Choroid plexus epithelial cell (primary cell): ENCODE measurements at places on chromosomes 6 and 20.

GRCh38 chr6:139060332-139060731, 31.8 kb downstream of the ABRACL start:
- peak; percentile 85 for DNase-seq

GRCh38 chr6:106283481-106283880, 42.1 kb downstream of the ATG5 start:
- DNase-seq: no peak

GRCh38 chr6:141282263-141282662, 850.5 kb upstream of the GJE1 start:
- no peak for DNase-seq

DNA sequence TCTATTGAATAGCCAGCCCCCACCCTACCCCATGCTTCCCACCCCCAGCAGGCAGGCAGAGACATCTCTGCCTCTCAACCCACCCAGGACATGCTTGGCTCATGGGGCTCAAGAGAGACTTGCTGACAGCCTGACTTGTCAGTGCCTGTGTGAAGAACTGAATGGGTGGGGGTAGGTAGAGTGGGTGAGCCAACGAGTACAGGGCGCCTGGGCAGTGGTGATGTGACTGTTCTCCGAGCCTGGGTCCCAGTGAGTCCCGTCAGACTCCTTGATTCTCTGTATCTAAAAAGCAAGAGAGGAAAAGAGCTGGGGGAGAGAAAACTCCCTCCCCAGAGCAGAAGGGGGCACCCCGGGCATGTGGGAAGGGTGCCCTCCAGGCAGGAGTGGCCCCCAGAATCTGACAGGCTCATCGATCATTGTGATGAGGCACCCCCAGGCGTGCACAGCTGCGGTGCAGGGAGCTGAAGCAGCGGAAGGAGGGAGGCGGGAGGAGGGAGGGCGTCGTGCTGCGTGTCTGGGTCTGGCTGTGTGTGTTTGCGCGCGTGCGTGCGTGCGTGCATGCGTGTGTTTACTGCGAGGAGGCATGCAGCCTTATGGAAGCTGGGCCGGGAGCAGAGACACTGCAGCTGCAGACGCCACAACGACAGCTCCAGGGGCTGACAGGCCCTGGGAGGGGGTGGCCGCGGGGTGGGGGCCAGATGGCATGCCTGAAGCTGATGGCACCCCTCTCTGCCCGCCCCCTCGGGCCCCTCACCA, 40.2 kb downstream of the FOXP4 start:
- DNase-seq: no peak

- peak; percentile 24 for DNase-seq
These were observed 175.4 kb upstream of the KCNQ5 start for GRCh38 chr6:72446430-72446829.

- DNase-seq: peak; percentile 65
These were observed 97.0 kb downstream of the KCNB1 start for GRCh38 chr20:49385465-49385864.

GRCh38 chr6:125198398-125198937, 44.9 kb downstream of the TPD52L1 start:
- no peak for DNase-seq

- no peak for DNase-seq
These were observed 92.7 kb upstream of the JARID2 start for GRCh38 chr6:15153191-15153590.

- DNase-seq: peak; percentile 17
These were observed 40.3 kb upstream of the BLCAP start for GRCh38 chr20:37567671-37568588.

GRCh38 chr20:63831993-63832686, 1.1 kb upstream of the ZBTB46 start:
- peak; percentile 68 for DNase-seq

GRCh38 chr20:63357921-63358905, 2.9 kb downstream of the CHRNA4 start:
- no peak for DNase-seq

- peak; percentile 79 for DNase-seq
These were observed 183.1 kb downstream of the MOXD1 start for GRCh38 chr6:132218059-132218696.

GRCh38 chr6:56406276-56407269, 159.2 kb upstream of the COL21A1 start:
- no peak for DNase-seq
